ENCODE measurements at places on chromosomes 3 and 15.

GRCh38 chr3:50166620-50167019 is 11.5 kb downstream of the SEMA3F start:
- no peak for DNase-seq

- no peak for DNase-seq
Observed at GRCh38 chr3:127351321-127351720, 63.5 kb upstream of the PRR20G start.

DNA sequence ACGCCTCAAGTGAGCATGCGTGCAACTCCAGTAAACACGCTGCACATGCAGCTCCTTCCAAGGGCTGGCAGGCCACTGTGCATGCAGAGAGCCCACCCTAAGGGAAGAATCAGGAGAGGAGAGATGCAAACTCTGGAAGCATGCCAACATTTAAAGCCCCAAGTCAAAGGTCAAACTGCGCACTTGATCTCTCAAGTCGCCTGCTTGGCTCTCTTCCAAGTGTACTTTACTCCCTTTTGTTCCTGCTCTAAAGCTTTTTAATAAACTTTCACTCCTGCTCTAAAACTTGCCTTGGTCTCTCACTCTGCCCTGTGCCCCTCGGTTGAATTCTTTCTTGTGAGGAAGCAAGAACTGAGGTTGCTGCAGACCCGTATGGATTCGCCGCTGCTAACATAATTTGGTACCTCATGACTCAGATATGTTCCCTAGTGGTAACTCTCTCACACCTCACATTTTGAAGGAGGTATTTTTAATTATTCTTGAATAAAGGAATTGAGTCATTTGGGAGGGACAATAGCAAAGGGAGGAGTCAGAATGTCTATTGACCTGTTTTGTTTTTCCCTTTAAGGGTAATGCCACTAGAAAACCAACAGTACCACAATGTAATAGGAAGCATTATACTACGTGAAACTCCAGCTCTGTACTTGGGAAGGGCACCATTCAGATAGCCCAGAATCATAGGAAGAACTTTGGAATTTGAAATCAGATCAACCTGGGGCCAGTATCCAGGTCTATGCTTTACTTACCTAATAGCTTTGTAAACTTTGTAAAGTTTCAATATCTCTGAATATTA is 19.6 kb upstream of the DGKG start:
- DNase-seq = no peak

- peak; percentile 27 for DNase-seq
Observed at GRCh38 chr3:121735047-121735696, 14.4 kb downstream of the GOLGB1 start.

GRCh38 chr3:85508659-85509058 is 549.9 kb downstream of the CADM2 start:
- no peak for DNase-seq

- DNase-seq = no peak
Observed at GRCh38 chr3:148882288-148882687, 17.2 kb downstream of the CPA3 start.

- DNase-seq = no peak
Observed at GRCh38 chr3:151697496-151697895, 36.2 kb upstream of the AADACL2 start.

- DNase-seq = no peak
Observed at GRCh38 chr3:36663666-36664291, 100.6 kb downstream of the DCLK3 start.

- DNase-seq = peak; percentile 63
Observed at GRCh38 chr3:25834346-25834745, 44.5 kb downstream of the OXSM start.

- DNase-seq = no peak
Observed at GRCh38 chr3:130654921-130655320, 91.7 kb downstream of the PIK3R4 start.

DNA sequence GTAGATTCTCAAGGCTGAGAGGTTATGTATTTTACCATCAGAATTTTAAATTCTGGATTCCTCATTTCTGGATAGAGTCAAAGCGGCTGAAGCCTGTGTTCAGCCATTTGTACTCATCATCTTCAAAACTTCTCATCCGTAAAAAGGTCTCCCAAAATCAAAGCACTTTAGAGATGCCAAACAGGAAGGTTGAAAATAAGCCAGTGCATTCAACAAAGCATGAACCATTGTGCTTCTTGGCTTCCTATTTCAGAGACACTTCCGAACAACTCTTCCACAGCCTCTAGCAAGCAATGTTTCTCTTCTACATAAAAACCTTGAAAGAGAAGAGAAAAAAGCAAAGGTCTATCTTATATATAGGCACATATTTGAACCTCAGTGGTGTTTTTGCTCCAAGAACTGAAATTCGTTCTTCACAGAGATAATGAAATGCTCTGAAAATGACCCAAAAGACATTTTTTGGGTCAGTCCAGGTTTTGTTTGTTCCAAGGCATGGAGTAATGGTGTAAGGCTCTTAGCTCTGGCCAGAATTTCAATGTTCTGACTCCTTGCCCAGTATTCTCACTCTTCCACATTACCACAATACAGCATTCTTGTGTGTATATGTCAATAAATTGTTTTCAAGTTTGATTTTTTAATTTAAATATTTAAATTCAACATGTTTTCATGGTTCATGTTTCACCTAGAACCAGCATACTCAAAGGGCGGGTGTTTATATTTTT is 163.1 kb downstream of the STAC start:
- DNase-seq = no peak

GRCh38 chr3:54756330-54756731 is 171.5 kb downstream of the LRTM1 start:
- no peak for DNase-seq

DNA sequence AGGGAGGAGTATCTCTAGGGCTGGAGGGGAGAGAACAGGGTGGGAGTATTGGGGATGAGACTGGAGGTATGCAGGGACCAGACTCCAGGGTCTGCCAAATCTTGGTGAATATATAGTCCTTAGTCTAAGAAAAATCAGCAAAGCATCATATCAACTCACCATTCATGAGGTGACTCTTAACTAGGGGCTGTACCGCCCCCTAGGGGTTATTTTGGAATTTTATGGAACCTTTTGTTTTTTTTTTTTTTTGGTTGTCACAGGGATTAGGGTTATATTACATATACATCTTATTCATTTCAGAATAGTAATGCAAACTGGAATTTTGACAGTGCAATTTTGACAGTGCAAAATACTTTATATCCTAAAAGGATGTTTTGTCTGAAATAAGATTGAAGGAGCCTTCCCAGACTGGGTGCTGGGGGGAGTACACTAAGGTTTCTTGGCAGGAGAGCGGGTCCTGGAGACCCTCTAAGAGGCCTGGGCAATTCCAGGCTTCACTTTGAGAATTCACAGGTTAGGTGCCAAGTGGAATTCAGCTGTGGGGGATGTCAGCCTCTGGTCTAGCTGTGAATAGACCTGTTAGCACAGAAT is 7.5 kb downstream of the CMTM7 start:
- no peak for DNase-seq

- no peak for DNase-seq
Observed at GRCh38 chr3:158456114-158456513, 114.9 kb upstream of the MLF1 start.

DNA sequence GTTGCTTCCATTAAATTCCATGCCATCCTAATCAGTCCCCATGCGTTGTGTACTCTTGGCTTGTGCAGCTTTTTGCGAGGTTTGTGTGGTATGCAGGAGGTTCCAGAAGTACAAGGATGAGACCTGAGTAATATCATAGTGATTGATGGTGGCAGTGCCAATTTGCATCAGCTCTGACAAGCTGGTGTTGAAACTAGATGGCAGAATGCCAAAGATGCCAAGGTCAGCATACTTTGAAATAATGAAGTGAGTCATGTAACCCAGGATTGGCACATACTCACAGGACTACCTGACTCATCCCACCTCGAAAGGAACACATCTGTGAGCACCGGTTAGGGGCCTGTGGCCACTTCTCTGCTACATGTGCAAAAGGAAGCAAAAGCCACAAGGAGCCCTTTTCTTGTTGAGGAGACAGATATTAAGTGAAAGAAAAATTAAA is 14.3 kb downstream of the KAT2B start:
- DNase-seq = no peak

- no peak for DNase-seq
Observed at GRCh38 chr3:71219744-71220638, 363.5 kb downstream of the FOXP1 start.

- DNase-seq = no peak
Observed at GRCh38 chr3:141412087-141412935, 44.0 kb downstream of the ZBTB38 start.

- no peak for DNase-seq
Observed at GRCh38 chr3:43217633-43218032, 68.7 kb upstream of the SNRK start.

- DNase-seq = no peak
Observed at GRCh38 chr3:108183971-108184370, 38.3 kb downstream of the IFT57 start.

- DNase-seq = no peak
Observed at GRCh38 chr15:101150723-101151040, 101.2 kb downstream of the CHSY1 start.

DNA sequence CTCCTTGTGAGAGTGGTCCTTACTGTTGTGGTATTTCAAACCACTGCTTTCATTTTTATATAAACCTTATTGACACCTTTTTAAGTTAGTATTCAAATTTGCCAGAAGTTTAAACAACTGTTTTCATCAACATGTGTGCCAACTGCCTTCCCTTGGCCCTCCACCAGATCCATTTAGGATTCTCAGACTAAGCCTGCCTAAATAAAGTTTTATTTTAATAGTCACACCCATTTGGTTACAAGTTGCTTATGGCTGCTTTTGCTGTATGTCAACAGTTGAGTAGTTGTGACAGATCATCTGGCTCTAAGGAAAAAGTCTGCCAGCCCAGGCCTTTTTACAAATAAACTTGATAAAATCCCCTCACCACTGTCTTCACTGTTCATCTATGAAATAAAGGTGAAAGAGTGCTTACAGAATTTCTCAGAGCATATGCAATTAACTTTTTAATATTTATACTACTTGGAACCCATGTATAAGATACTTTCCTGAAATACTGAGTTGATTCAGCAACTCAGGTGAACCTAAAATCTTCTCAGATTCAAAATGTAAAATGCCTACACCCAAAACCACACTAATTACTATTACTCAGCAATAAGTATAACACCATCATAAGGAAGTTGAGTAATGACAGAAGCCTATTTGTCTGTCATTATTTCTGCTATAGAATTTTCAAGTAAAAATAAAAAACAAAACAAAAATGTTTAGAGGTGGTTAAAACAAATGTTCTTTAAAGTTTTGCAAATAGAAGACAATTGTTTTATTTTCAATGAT is 35.1 kb downstream of the PEAK1 start:
- DNase-seq = no peak

DNA sequence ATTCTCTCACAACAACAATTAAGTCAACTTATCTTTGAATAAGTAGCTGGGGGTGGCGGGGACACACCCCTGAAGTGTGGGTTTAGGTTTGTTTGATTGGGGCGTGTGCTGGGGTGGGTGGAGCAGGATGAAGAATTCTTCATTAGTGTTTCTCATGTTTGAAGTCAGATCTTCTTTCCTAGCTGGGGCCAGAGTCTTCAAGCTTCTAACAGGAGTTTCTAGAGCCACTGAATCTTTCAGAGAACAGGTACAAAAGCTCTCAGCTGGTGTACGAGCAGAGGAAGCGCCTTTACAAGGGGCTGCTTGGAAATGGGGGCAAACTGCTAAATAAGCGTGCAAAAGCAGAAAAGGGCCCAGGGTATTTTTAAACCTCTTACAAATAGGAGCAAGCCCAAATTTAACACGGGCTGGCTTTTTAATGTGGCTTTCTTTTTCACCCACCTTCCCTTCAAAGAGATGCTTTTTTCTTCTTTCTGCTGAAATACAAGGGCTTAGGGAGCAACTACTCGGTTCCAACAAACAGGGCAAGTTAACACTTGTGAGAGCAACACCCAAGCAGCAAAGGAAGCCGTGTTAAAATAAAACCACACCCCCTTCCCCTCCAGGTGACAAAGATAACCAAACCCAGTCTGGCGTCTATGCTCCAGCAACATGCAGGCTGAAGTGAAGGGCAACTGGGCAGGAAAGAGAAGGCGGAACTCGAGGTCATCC is 86.9 kb upstream of the RASGRP1 start:
- no peak for DNase-seq

DNA sequence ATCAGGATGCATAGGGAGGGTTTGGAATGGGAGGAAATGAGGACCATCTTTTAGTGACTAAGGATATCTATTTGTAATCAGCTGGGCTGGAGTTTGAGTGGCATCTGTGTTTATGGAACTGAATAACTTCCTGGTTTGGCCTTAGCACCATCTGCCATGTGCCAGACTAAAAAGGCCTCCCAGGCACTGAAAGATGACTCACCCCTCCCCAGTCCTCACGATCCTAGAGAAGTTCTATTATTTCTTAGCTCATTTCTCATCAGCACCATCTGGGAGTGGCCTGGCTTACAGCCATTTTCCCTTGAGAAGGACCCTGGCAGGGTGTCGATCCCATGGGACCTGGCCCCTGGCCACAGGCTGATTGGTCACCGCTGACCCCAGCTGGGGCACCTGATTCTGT is 23.9 kb upstream of the CTXND1 start:
- DNase-seq = no peak

GRCh38 chr3:136042608-136043221 is 77.2 kb downstream of the PPP2R3A start:
- peak; percentile 10 for DNase-seq

- no peak for DNase-seq
Observed at GRCh38 chr3:190865419-190865818, 2.9 kb upstream of the GMNC start.

DNA sequence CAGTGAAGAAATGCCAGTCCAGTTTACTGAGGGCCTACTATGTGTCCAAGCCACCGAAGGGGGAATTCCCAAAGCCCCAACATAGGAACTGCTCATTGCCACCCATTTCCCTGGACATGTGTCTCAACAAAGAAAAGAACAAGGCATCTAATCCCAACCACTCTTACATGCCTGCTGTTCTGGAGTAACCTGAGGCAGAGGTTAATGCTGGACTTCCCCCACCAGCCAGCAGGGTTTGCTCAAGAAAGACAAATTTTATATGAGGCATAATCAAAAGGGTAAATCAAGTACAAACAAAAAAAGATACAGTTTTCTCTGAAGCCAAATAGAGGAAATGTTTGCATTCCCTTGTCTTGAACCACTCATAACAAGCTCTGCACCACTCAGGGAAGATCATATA is 4.1 kb downstream of the ADCY5 start:
- no peak for DNase-seq

DNA sequence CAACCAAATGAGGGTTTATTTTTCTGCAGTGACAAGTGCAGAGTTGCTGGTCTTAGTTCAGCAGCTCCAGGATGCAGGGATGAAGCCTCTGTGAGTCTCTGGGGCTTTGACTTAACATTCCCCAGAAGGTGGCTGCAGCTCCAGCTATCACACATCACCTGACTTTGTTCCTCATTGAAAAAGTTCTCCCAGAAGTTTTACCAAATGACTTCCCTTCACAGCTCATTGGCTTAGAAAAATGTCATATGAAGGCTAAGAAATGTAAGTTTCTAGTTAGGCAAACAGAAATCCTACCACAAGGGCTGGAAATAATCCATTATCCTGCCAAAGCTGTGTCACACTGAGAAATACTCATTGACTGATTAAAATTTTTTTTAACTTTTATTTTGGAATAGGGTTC is 184.9 kb downstream of the MINAR1 start:
- no peak for DNase-seq

DNA sequence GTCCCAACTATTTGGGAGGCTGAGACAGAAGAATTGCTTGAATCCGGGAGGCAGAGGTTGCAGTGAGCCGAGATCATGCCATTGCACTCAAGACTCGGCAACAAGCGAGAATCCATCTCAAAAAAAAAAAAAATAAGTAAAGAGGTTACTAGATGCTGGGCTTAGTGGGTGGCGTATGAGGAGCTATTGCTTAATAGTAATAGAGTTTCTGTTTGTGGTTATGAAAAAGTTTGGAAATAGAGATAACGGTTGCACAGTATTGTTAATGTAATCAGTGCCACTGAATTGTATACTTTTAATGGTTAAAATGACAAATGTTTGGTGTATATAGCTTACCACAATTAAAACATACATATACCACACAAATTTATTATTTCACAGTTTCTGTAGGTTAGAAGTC is 14.7 kb upstream of the HHATL start:
- no peak for DNase-seq

All from GM12864 (cell line).